ENCODE measurements at places on chromosomes 3 and 15.

GRCh38 chr15:42503825-42504224 is 8.4 kb downstream of the SNAP23 start:
- no peak for DNase-seq

DNA sequence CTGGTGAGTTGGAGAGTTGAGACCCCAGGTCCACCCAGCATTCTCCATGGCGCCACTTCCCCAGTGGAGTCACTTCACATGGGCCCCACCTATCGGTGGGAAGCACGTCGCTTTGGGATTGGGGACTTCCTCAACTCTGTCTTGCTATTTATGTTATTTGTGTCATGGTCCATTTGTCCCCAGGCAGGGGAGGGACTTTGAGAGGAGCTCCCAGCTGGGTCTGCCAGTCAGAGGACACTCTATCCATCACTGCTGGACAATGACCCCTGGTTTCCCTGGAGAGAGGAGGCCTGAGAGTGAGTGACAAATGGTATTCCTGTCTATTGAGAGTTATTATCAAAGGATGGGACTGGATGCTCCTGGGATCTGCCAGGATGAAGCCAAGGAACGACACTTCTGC is 127.6 kb downstream of the RAB11A start:
- DNase-seq = no peak

DNA sequence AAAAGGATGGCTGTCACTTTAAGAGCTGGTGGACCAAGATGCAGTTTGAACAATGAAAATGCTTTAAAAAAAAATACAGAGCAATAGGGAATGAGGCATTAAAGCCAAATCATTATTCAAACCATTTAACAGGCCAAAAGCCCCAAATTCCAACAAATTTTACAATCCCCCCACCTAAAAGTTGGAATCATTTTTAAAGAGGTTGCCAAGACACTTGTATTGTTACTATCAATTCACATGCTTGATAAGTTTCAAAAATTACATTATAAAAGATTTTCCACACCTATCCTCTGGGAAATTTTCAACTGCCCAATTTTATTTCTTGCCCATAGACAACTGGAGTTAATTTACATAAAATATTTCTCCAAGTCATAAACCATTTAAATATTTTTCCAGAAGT is 192.3 kb upstream of the ARHGEF26 start:
- DNase-seq = no peak

DNA sequence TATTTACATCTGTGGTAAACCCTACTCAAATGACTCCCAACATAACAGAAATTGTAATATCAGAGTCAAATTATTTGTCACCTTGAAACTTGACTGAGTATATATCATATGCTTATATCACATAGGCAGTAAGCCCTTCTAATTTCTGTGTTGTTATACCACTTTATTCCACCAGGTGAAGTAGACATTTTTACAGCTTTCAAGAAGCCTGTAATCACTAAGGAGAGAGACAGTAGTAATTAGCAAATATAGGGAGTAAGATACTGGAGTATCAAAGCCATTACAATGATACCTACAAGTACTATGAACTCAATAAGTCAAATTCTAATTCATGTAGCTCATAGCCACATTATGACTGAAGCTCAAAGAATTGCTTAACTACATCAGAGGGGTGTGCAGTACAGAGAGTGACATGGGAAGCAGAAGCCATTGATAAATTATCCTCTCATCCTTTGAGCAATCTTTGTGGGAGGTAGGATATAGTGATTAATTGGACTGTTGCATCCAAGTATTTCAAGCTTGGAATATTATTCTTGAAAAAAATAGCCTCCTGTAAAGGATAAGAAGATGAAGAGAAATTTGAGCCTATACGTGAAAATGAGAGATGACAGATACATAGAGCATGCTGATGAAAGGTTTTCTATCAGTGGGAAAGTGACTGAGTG is 1005.9 kb downstream of the ZPLD1 start:
- DNase-seq = no peak

DNA sequence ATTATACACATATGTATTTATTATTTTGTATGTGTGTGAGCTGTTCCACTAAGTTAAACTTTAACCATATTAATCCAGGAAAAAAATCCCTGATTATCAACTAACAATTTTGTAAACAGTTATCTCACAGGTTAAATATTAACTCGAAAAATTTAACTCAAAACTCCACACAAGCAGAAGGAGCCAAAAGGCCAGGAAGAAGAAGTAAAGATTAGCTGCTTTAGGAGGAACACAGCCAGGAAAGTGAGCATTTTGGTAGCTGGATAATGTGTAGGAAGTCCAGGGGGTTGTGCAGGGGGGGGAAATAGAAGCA is 425.0 kb downstream of the TIGIT start:
- no peak for DNase-seq

All from AG04449 (cell line).